Gastrocnemius medialis (tissue), 4 donors: ENCODE measurements at places on chromosomes 4 and X. TPM values are rescaled to one million over a fixed set of nuclear protein-coding genes. Genes with fewer than 3 reads are reported as not detected.

Gene DNAAF6
- total RNA-seq = not detected

Gene PCYT1B
- 0.07 TPM for total RNA-seq

Gene SCRG1
- not detected for total RNA-seq

Gene FAM120C
- total RNA-seq = 12.8 TPM

Gene GRK4
- total RNA-seq = 2.8 TPM

Gene TMSB15C
- total RNA-seq = 0.09 TPM

Gene NSUN7
- not detected for total RNA-seq

Gene UCP1
- not detected for total RNA-seq

Gene KIAA1210
- total RNA-seq = not detected

Gene HSFX2
- total RNA-seq = 0.49 TPM

Gene AASDH
- 3.2 TPM for total RNA-seq

Gene PCDH11X
- total RNA-seq = 0.07 TPM

Gene IL3RA
- total RNA-seq = 5.9 TPM

Gene VSIG1
- total RNA-seq = not detected

Gene ABLIM2
- total RNA-seq = 277 TPM

Gene EPHA5
- not detected for total RNA-seq

Gene PDS5A
- total RNA-seq = 37.0 TPM

Gene CXCL11
- not detected for total RNA-seq

Gene OSTC
- total RNA-seq = 22.0 TPM

Gene ENPP6
- not detected for total RNA-seq

Gene ZNF732
- total RNA-seq = not detected

Gene PDZD4
- 2.1 TPM for total RNA-seq

Gene CT55
- total RNA-seq = not detected

Gene FAM9C
- not detected for total RNA-seq

Gene MID1IP1
- total RNA-seq = 112 TPM

Gene MAGEA1
- not detected for total RNA-seq

Gene UGT8
- total RNA-seq = 0.15 TPM

Gene EDA
- 2.0 TPM for total RNA-seq

Gene ENAM
- total RNA-seq = 1.3 TPM
